Stimulated activated CD8-positive, alpha-beta memory T cell treated with anti-CD3 and anti-CD28 coated beads, Interleukin-2, amount 100 ng/mL, for 1 hour (primary cell): ENCODE measurements at places on chromosomes 5 and 9.

DNA sequence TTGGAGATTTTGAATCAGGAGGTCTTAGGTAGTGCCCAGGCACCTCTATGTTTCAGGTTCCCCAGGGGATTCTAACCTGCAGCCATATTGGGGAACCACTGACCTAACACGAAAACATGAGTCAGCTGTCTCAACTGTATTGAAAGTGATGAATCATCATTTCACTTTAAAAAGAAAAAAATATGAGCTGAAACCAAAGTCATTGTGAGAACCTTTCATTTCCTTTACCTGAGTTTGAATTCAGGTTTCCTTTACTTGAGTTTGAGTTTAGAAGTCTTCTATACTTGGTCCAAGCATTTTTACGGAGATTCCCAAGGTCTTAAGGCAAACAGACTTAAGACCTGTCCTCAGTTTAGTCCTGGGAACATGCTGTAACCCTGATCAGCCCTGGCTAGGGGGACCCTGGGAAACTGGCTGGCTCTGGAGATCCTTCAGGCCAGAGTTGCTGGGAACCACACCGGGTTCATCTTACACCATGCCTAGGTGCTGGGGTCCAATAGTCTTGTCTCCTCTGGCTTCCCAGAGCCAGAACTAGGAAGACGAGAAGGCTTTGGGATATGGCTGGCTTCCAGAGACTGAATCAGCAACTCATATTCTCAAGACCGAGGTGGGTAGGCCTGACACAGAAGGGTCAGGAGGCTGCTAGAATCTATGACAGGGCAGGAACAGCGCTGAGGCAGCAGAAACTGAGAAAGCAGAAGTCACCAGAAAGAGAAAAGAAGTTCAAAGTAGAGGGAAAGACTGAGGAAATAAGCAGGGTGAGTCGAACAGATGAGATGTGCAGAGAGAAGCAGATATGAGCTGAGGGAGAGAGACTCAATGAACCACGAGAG is 16.4 kb upstream of the PDCD1LG2 start:
- no peak for DNase-seq

DNA sequence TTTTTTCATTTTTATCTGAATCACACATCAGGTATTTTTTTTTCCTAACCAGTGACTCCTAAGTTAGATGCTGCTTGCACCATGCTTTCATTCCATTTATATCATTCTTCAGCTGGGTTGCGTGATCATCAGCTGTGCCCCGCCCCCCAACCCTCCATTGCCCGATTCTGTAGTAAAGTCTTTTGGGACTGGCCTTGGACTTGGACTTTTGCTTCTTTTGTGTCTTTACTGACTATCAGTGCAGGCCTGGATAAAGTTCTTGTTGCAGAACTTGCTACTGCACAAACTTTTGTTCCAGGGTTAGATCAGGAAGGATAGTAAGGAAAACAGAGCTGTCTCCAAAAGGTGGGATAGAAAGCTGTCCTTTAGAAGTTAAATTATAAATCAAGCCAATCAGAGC is 38.5 kb downstream of the SLC22A5 start:
- DNase-seq = no peak

- DNase-seq = no peak
Measured at GRCh38 chr9:123511326-123512277, 155.6 kb downstream of the CRB2 start.

GRCh38 chr9:101201630-101202029 is 173.1 kb downstream of the PLPPR1 start:
- DNase-seq = no peak

GRCh38 chr9:98429613-98430012 is 174.2 kb upstream of the TBC1D2 start:
- no peak for DNase-seq

DNA sequence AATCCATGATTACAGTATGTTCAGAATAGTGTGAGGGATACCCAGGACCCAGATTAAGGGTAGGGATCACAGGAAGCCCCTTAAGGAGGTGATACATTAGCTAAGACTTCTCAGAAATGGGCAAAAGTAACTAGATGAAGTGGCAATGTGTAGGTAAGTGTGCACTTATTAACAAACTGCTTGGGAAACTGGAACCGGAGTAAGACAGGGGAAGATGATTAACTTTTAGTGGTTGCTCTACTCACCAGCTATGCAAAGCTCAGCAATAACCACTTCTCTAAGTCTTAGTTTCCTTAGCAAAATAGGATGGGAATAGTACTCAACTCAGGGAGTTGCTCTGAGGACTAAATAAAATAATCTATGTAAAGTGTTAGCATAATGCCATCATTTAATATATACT is 182.2 kb downstream of the MCTP1 start:
- DNase-seq = no peak

GRCh38 chr5:71836559-71837112 is 117.6 kb downstream of the CARTPT start:
- no peak for DNase-seq

DNA sequence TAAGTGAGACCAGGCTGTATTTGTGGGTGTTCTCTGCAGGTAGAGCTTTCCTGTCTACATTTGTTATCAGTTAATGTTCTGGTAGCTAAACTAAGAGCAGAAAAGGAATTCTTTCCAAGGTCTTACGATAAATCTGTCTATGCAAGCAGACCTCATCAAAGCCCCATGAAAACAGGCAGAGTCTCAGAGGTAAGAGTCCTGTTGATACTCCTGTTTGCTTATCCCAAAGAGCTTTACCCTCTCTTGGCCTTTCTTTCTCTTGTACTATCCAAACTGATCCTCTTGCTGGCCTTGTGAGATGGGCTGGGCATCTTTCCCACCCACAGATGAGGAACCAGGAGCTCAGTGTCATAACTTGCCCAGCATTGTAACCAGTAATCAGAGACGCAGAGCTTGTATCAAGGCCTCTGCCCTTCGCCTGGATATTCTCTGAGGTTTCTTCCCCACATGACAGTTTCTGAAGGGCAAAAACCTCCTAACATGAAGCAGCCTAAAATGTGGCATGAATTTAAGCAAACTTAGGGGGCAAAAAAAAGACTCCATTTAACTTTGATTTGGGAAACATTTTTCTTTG is 33.5 kb downstream of the PRKACG start:
- no peak for DNase-seq

GRCh38 chr5:145471026-145471425 is 364.1 kb downstream of the PRELID2 start:
- no peak for DNase-seq

DNA sequence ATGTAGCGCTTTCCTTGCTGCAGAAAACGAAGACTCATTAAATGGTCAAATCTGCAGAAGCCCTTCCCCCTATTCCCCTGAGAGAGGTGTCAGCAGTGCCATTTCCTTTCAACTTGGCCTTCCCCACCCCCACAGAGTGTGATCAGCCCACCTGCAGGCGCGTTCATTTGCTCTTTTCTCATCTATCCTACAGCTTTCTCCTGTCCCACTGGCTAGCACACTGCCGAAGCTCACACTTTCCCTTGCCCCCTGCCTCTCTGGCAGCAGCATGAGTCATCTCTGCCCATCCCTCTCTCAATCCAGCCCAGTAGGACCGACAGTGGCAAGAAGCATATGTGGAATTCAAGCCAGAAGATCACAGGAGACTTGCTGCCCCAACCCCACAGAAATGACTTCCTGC is 213.8 kb downstream of the FAM114A2 start:
- no peak for DNase-seq

- DNase-seq = no peak
Measured at GRCh38 chr9:90020276-90020871, 415.6 kb downstream of the GADD45G start.

GRCh38 chr9:113290052-113290607 is 13.0 kb downstream of the RNF183 start:
- DNase-seq = no peak

- no peak for DNase-seq
Measured at GRCh38 chr5:393846-394275, 49.1 kb upstream of the EXOC3 start.

GRCh38 chr5:175162036-175162435 is 281.9 kb downstream of the DRD1 start:
- no peak for DNase-seq

DNA sequence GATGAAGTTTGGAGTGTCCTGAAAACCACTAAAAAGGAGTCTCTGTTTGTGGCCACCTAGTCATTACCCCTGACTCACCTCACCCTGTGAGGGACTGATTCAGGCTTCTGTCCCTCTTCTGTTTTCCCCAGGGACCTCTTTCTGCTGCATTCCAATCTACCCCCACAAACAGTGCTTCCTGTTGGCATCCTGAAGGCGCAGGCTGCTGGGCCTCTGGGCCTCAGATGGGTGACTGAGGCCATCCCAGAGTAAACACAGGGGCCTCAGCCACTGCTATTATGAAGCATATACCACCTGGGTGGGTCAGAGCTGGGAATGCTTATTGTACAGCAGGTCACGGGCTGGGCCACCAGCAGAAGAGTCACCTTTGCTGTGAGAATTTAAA is 20.0 kb downstream of the MORN5 start:
- DNase-seq = no peak

GRCh38 chr5:112784726-112785125 is 47.0 kb downstream of the APC start:
- no peak for DNase-seq

GRCh38 chr9:136171801-136172411 is 33.0 kb downstream of the LHX3 start:
- no peak for DNase-seq

- no peak for DNase-seq
Measured at GRCh38 chr9:81174023-81174422, 515.3 kb downstream of the TLE1 start.

GRCh38 chr9:137454145-137454596 is 5.0 kb downstream of the NSMF start:
- DNase-seq = no peak

DNA sequence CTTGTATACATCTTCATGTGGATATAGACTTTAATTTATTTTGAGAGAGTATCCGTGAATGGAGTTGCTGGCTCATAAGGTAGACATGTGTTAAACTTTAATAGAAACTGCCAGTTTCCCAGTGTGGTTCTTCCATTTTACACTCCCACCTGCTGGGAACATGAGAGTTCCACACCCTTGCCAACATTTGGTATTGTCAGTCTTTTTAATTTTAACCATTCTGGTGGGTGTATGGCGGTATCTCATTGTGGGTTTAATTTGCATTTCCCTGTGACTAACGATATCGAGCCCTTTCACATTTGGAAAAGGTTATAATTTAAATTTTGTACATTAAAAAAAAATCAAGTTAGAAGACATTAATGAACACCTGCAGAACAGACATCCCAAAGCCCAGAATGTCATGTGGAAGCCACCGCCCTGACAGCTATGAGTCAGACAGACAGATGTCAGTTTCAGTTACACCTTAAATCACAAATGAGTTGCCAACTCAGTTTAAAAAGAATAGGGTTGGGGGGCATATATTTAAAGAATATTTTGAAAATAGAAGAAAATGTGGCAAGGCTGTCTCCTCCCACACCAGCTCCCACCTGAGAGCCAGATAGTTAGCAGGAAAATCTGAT is 36.9 kb downstream of the ANKRD33B start:
- no peak for DNase-seq

- no peak for DNase-seq
Measured at GRCh38 chr5:139675825-139676224, 27.7 kb downstream of the CXXC5 start.

DNA sequence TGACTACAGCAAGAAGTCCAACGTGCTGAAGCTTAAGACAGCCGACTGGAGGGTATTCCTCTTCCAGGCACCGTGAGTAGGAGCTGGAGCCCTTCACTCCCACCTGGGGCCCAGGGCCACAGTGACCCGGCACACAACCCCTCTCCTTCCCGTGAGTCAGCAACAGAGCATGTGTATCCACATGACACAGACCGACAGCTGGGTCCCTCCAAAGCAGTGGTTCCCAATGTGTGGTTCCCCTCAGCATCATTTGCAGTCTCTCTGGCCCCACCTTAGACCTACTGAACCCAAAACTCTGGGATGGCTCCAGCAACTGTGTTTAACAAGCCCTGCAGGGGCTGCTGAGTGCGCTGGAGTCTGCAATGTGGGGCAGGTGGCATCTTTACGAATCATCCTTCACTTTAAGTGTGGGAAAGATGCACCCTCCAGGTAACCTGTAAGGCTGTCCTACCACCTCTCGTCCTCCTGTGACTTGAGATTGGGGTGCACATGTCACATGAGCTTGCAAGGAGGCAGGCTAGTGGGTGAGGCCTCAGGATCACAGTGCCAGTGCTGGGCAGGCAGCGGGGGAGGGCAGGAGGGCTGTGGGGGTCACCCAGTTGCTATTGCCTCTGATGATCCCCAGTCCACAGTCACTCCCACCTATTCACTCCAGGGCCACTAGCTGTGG is 42.2 kb downstream of the PSD2 start:
- no peak for DNase-seq

GRCh38 chr5:172973931-172974330 is 9.6 kb upstream of the ATP6V0E1 start:
- DNase-seq = no peak

GRCh38 chr9:113790093-113790492 is 86.0 kb upstream of the ZNF618 start:
- no peak for DNase-seq

GRCh38 chr9:83432877-83433550 is 105.2 kb downstream of the FRMD3 start:
- DNase-seq = no peak

- DNase-seq = no peak
Measured at GRCh38 chr5:41517909-41518308, 7.5 kb upstream of the PLCXD3 start.

GRCh38 chr5:72605632-72606031 is 98.4 kb upstream of the ZNF366 start:
- no peak for DNase-seq

- DNase-seq = no peak
Measured at GRCh38 chr5:179795049-179795862, 1.5 kb downstream of the LTC4S start.

DNA sequence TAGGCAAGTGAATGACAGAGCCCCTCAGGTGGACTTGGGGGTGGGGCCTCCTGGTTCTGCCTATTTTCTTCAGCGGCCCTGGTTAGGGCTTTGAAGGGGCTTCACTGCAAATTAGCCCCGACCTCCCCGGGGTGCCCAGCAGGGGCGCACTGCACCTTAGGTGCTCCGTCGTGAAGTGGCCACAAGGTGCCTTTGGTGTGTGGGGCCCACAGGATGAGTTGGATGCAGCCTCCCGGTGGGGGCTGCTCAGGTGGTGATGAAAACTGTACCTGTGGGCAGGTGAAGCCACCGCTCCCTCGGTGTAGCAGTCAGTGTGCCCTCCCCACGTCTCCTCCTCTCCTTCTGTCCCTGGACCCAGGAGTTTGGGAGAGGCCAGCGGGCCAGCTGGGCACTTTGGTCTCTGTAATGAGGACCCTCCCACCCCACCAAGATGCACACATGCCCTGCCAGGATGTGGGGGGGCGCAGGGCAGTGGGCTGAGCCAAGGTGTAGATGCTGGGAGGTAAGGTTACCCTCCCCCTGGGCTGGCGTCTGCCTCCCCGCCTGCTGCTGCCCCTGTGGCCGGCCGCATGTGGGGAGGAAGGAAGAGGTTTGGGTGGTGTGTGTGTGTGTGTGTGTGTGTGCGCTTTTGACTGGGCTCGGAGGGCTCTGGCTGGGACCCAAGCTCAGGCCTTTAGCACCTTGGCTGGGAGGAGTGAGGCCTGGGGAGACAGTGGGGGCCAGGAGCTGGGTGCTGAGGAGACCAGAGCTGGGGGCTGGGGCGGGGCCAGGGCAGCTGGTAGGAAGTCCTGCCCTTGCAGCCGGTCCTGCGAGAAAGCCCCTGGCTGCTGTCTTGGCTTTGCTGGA is 55.6 kb downstream of the RXRA start:
- no peak for DNase-seq
